ENCODE measurements at places on chromosomes 5 and 9.
A peak's percentile ranks its signal among the peaks of the same experiment; 100 is the strongest.

DNA sequence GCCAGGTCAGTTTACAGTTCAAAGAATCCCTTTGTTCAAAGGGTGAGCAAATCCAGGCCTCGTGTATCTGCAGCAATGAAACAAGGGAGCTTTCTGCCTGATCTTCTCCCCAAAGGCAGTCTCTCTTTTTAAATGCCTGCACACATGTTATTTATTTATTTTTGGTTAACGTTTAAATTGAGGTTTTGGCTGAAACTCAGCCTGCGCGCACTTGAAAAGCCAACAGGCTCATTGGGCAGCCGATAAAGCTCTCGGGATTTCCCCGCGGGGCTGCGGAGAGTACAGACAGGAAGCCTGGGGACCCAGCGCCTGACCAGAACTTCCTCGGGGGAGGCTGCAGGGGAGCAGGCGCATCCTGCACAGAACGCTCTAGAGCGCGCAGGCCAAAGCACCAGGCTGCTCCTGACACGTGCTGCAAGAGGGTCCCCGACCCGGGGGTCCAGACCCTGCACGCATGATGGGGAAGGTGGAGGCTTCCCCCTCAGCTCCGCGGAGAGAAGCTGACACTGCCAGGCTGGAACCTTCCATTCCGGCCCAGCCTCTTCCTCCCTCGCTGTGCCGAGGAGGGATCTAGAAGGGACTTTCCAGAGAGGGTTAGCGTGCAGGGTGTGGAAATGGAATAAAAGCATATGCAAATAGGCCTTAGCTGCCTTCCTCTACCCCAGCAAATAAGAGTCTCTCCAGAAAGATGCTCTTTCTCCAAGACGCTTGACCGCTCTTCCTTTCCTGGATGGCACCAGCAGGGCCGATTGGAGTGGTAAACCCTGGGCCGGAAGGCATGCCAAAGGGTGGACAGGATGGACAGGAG lies 46.1 kb downstream of the PTTG1 start:
- peak; percentile 41 for DNase-seq

- DNase-seq = no peak
These were observed 51.4 kb upstream of the RETREG1 start for GRCh38 chr5:16668194-16668593.

- DNase-seq = no peak
These were observed 125.8 kb upstream of the SLC44A1 start for GRCh38 chr9:105118636-105119035.

- DNase-seq = no peak
These were observed 4.6 kb upstream of the FEM1C start for GRCh38 chr5:115549154-115549553.

GRCh38 chr9:84694248-84694647 lies 24.7 kb downstream of the NTRK2 start:
- DNase-seq = no peak

All from esophagus squamous epithelium (tissue), 5 donors.